ENCODE measurements at places on chromosomes 7 and 10. TPM values are rescaled to one million over a fixed set of nuclear protein-coding genes. Genes with fewer than 3 reads are reported as not detected.
A peak's percentile ranks its signal among the peaks of the same experiment; 100 is the strongest.

The NCF1 gene
- polyA plus RNA-seq = 2.0 TPM

The CALCR gene
- 0.92 TPM for polyA plus RNA-seq

The PVRIG gene
- polyA plus RNA-seq = 8.1 TPM

The BTBD16 gene
- polyA plus RNA-seq = 1.3 TPM

The C7orf33 gene
- polyA plus RNA-seq = not detected

The PTF1A gene
- not detected for polyA plus RNA-seq

The GNAT3 gene
- polyA plus RNA-seq = not detected

The TMEM213 gene
- polyA plus RNA-seq = 29.3 TPM

The VPS37D gene
- 15.4 TPM for polyA plus RNA-seq

The SEMA3A gene
- polyA plus RNA-seq = 14.7 TPM

The ADK gene
- polyA plus RNA-seq = 28.2 TPM

The MRC1 gene
- polyA plus RNA-seq = 8.9 TPM

The NACAD gene
- polyA plus RNA-seq = 9.4 TPM

DNA sequence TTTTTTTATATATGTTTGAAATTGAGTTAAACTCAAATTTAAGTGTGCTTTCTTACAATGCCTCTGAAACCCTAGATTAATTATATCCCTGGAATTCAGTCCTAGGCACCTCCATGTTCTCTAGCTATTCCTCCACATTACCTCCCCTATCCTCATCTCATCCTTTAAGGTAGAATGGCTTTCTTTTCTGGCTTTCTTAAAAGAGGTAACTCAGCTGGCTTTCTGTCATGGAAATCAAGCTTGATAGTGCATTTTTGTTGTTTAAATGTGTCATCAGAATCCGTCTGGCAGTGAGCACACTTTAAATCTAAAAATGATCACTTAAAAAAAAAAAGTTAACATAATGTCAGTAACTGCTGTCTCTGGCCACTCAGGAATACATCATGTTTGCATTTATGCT, 42.2 kb downstream of the AHR start:
- no peak for DNase-seq

- no peak for DNase-seq
These were observed 325.6 kb downstream of the HPSE2 start for GRCh38 chr10:98910048-98910447.

DNA sequence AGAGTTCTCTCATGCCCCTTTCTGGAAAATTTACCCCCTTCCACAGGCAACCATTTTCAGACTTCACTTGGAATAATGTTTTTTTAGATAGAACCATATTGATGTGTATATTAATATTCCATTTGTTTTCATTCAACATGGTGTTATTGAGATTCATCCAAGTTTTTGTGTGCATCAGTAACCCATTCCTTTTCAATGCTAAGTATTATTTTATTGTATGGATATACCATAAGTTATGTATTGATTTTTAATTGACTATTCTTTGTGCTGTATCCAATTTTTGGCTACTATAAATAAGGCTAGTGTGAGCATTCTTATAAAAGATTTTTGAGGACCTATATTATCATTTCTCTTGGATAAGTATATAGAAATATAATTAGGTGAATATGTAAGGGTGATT, 1025.7 kb downstream of the GRM8 start:
- DNase-seq = no peak

GRCh38 chr10:129191797-129192196, 275.2 kb upstream of the MGMT start:
- no peak for DNase-seq

GRCh38 chr10:119079599-119080520, 757 bp downstream of the EIF3A start:
- DNase-seq = peak; percentile 72

GRCh38 chr7:2105917-2106316, 126.8 kb downstream of the MAD1L1 start:
- no peak for DNase-seq

GRCh38 chr10:113524120-113524519, 28.7 kb upstream of the HABP2 start:
- no peak for DNase-seq

- DNase-seq = no peak
These were observed 27.4 kb upstream of the GOT1 start for GRCh38 chr10:99457813-99458212.

- DNase-seq = no peak
These were observed 340.6 kb downstream of the TFEC start for GRCh38 chr7:115689941-115690340.

DNA sequence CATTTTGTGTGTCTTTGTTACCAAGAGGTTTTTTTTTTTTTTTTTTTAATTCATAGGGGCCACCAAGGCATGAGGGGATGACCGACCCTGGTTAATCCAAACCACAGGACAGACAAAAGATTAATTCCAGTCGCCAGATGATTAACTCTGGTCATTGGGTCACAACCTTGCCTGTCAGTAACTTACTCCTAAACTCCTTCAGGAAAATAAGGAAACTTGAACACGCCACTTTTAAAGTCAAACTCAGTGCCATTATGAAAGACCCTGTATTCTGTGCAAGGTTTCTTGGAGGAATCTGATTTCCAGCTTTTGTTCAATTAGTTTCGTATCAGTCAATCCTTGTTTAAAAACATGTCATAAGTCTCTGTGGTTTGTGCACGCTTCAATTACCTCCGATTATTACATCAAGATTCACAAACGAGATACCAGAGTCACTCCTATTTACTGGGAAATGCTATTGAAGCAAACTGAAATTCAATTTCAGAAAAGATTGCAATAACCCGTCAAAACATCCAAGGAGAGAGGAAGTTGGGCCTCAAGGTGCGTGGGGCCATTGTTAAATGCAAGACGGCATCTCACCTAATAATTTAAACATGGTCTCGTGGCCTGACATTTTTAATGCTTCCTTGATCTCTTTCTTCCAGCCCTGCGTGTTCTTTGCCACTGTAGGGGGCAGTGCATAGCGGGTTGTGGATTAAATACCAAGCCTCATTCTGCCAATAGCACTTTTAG, 44.0 kb downstream of the NRP1 start:
- no peak for DNase-seq

GRCh38 chr10:91201213-91201996, 19.1 kb upstream of the PCGF5 start:
- no peak for DNase-seq

- DNase-seq = peak; percentile 39
These were observed 20.9 kb downstream of the MORN4 start for GRCh38 chr10:97612386-97612785.

- DNase-seq = no peak
These were observed 108.3 kb upstream of the FAM20C start for GRCh38 chr7:83861-84632.

- no peak for DNase-seq
These were observed 25.3 kb downstream of the ZSCAN25 start for GRCh38 chr7:99642027-99642426.

DNA sequence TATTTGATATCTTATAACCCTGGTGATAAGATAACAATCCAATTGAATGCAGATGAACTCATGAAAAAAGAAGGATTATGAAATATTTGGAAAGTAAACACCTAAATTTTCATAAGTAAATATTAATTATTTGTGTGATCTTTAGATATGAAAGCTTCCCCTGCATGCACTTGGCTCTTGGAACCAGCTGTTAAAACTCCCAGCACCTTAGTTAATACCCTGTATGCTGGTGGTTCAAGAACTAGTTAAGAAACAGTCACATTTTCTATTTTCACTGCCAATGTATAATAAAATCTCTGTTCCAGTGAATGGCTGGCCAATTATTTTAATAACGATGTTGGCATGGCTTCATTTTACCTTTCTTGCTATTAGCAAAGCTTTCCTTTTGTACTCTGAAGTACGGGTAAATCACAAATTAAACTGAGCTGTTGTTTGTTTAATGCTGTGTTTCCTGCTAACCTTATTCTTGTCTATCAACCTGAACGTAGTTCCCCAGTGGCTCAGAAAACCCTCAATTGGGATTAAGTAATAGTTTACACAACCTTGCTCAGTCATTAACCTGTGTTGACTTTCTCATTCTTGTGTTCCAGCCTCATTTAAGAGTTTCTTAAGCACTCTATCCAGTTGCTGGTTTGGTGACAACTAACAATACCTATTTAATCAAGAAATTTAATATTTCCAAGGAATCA, 38.9 kb downstream of the MET start:
- no peak for DNase-seq

DNA sequence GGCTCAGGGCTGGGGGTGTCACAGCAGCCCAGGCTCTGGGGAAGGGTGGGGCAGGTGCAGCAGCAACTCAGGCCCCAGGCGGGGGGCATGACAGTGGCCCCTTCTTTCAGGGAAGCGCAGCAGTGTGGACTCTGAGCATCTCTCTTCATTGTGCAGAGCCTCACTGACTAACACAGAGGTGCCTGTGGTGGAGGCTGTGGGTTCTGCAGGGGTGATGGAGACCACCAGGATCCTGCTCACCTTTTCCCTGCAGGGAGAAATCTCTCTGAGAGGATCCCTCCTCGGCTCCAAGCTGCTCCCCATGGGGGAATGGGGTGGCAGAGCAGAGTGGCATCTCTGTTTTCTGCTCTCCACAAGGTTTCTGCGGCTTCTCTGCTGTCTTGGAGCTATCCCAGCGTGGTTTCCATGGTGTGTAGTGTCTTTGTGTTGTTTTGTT, 37.8 kb upstream of the SHH start:
- DNase-seq = no peak

DNA sequence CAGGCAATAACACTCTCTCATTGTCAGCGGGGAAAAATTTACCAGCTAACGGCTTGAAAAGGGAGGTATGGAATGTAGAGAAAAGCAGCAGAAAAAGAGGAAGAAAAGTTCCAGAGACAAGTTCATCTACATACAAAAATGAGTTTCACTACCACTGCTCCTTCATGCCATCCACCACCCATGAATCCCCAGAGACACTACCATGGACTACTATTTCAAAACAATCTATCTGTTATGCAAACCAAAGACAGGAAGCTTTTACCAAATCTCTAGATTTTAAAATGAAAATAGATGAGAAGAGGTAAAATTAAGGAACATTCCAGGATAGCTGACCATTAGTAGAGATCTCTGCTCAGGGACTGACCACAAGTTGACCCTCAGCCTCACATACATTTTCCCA, 189.0 kb upstream of the GRM3 start:
- DNase-seq = no peak

- DNase-seq = no peak
These were observed 133.6 kb downstream of the SEMA3C start for GRCh38 chr7:80785276-80785675.

DNA sequence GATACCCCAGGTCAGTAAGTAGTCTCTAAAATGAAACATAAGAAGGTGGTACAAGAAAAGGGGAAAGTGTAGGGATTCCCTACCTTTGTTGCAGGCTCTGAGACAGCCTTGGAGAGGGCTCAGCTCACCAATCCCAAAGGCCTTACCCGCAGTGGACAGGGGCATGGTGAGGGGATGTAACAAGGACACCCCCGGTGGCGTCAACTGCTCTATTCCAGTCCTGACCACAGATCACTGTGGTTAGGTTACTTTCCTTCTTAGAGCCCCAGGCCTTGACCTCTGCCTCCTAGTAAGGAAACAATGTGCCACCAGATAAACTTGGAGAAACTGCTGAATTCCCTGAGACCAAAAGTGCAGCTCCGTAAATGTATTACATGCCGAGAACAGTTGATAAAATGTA, 17.5 kb downstream of the PLXNA4 start:
- no peak for DNase-seq
